Stimulated activated CD4-positive, alpha-beta T cell treated with anti-CD3 and anti-CD28 coated beads, Interleukin-12 subunit alpha, Interleukin-12 subunit beta, amount 100 ng/mL, for 4 hours (primary cell): ENCODE measurements at places on chromosomes 3 and 15.

DNA sequence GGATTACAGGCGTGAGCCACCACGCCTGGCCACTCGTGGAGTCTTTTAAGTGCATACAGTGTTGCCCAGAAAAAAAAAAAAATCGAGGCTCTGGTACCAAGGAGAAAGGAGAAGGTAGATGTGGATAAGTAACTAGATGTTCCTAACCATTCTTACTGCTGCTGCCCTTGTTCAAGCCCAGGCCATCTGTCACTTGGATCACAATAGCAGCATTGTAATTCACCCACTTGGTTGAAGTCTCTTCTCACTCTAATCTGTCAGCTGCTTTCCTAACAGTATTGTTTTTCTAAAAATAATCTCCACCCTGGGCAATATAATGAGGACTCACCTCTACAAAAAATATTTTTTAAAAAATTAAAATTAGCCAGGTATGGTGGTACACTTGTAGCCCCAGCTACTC lies 58.0 kb upstream of the CRTC3 start:
- no peak for DNase-seq

- DNase-seq, result no peak
Observed at GRCh38 chr3:139564294-139564861, 24.8 kb upstream of the RBP1 start.

DNA sequence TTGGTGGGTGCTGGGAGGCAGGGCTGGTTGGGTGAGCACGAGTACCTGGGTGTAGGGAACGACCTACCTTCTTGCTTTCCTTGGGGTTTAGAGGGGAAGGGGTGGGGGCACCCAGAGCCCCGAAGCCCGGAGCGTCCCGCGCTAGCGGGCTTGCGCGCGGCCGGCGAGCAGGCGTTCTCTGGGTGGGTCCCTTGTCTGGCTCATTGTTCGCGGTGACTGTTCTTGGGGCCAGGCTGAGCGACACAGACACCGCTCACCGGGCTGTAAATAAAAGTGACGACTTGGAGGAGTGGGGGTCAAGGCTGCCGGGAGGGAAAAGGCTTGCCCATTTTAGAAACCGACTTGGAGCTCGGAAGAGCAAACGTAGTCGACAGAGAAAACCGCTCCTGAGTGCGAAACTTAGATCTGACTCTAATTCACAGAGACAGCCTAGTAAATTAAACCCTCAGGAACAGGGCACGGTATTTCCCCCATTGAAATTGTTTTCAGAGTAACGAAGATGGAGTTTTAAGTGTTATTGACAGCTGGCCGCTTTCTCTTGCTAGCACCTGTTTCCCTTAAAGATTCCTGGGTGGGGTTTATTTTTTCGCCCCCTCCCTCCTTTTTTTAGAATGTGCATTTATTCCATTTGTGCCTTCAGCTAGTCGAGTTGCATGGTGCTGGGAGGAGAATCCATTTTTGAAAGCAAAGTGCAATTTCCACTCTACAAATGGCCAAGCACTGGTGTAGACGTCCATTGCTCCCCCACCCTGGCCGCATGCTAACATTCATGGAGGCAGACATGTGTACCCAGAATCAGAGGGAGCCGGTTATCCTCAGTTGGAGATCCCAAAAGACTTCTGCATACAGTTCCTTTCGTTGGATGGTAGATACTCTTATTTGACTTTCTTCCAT lies 532.1 kb upstream of the SEMA6D start:
- DNase-seq, result no peak

DNA sequence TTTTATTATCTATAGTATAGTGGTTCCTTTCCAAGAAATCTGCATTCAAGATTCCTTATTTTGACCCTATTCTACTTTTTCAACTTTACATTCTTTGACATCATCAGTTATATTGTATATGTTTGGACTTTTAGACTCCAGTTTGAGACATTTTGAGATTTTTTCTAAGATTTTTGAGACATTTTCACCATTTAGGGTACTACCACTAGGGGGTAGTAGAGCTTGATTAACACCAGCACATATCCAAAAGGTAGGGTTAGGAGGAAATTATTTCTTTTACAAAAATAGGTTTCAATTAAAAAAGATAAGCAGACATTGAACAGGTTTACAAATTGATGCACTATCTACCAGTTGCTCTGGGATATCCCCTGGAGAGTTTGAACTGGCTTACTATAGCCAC lies 262.5 kb downstream of the SCAPER start:
- DNase-seq, result no peak

- DNase-seq, result no peak
Observed at GRCh38 chr3:52112056-52112455, 42.2 kb downstream of the POC1A start.

- no peak for DNase-seq
Observed at GRCh38 chr3:141853081-141853601, 23.3 kb upstream of the ATP1B3 start.

DNA sequence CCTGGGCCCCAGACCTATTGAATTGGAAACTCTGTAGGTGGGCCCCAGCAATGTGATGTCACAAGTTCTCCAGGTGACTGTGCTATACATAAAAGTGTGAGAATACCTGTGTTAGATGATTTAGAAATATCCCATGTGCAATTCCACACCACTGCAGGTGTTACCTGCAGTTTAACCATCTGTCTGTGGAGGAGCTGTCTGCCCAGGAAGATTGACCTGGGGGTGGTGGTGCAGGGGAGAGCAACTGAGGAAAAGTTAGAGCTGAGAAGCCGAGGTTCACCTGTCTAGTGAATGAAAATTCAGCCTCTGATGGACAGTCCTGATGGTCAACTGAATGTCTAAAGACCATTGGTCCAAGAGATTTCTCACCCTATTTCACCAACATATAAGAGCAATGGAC lies 132.2 kb upstream of the SLC24A5 start:
- no peak for DNase-seq

DNA sequence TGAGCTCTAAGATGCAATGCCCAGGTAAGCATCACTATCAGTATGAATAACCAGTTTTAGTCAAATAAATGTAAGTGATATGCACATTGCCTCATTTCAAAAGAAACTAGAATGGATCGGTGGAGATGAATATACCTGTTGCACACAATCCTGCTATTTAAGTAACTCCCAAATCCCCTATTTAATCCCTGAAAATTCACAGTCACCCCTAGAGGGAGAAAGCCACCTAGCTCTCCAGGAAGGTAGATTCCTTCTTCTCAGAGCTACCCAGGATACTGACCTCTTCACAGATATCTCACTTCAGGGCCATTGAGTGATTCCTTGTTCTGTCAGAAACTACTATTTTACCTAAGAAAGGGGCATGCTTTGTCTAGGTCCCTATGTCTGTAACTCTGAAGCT lies 11.7 kb downstream of the LSAMP start:
- no peak for DNase-seq

DNA sequence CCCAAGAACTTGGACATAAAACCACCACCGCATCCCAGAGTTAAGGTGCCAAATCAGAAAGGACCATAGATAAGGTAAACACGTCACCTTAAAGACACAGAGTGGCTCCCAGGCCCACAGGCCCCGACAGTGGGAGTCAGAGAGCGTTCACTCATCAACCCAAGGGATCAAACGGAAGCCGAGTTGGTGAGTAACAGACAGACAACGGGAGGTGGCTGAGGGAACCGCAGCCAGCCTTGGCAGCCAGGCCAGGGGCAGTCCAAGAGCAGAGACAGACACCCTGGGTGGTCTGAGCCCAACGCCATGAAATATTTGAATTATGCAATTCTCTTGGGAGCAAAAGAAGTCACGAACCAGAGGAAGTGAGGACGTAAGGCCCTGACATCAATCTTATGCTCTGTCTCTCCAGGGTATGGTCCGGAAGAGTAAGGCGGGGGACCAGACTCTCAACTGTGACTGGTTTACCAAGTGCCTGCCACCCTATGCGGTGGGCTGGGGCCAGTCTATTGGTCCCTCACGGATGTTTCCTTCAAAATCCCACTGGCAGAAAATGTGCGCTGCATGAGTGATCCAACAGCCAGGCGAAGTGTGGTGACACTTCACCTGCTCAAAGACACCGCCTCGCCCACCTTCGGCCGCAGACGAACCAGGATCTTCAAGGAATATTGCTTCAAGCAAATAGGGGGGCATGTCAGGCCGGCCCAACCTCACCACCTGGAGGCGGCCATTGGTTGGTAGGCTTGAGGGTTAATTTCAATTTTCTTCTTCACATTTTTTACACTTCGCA lies 34.3 kb downstream of the TMEM44 start:
- DNase-seq, result no peak

GRCh38 chr15:71187526-71187925 lies 72.3 kb downstream of the THSD4 start:
- DNase-seq, result no peak

GRCh38 chr3:65899226-65899625 lies 139.5 kb downstream of the MAGI1 start:
- no peak for DNase-seq

GRCh38 chr3:125148836-125149235 lies 63.7 kb downstream of the SLC12A8 start:
- no peak for DNase-seq

DNA sequence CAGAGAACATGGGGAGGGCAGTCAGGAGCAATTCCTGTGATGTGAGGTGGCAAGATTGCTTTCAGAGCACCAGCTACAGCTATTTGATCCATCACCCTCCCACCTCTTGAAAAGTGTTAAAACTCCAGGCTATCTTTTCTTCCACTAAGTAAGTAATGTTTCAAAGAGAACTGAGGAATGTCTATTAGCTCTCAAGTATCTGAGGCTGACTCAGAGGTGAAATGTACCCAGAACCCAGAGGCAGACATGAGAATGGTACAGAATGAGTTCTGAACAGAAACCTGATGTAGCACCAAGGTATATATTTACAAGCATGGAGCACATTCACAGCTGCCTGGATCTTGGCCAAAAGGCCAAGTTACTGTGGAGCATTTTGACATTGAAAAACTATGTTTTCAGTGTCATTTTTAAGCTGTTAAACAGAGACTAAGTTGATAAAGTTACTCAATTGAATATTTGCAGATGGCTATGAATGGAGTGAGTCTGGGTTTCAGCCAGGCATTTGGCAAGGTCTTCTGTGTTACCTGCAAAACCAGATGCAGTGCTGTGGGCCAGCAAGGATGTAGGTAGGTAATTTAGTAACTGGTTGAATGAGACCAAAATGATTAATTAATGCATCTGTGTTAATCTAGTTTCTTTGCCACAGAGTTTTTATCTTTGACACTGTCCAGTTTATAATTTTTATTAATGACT lies 227.7 kb upstream of the CD96 start:
- no peak for DNase-seq

- no peak for DNase-seq
Observed at GRCh38 chr15:39124155-39124552, 456.7 kb upstream of the THBS1 start.

- DNase-seq, result no peak
Observed at GRCh38 chr3:191139736-191140135, 59.3 kb upstream of the OSTN start.

GRCh38 chr3:42204867-42205599 lies 61.0 kb downstream of the CCK start:
- DNase-seq, result no peak
